ENCODE measurements at places on chromosomes 12 and 14.
A peak's percentile ranks its signal among the peaks of the same experiment; 100 is the strongest.

DNA sequence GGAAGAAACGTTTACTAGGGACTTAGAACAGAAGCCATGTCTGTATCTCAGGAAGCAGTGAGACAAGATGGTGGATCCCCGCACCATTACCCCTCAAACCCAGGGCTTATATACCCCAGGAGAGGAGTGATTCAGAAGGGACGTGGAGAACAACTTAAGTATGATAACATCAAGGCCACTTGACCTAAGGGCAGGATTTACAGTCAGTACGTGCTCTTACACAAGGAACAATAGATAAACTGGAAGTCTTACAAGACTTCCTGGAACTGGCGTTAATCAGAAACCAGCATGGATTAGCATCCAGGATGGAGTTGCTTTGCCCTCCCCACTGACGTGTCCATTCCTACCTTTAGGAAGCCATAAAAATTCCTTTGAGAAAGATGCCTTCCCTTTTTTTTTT lies 8.6 kb upstream of the ETFBKMT start:
- DNase-seq = no peak

GRCh38 chr12:70892593-70892992 lies 27.9 kb downstream of the PTPRR start:
- DNase-seq = no peak

DNA sequence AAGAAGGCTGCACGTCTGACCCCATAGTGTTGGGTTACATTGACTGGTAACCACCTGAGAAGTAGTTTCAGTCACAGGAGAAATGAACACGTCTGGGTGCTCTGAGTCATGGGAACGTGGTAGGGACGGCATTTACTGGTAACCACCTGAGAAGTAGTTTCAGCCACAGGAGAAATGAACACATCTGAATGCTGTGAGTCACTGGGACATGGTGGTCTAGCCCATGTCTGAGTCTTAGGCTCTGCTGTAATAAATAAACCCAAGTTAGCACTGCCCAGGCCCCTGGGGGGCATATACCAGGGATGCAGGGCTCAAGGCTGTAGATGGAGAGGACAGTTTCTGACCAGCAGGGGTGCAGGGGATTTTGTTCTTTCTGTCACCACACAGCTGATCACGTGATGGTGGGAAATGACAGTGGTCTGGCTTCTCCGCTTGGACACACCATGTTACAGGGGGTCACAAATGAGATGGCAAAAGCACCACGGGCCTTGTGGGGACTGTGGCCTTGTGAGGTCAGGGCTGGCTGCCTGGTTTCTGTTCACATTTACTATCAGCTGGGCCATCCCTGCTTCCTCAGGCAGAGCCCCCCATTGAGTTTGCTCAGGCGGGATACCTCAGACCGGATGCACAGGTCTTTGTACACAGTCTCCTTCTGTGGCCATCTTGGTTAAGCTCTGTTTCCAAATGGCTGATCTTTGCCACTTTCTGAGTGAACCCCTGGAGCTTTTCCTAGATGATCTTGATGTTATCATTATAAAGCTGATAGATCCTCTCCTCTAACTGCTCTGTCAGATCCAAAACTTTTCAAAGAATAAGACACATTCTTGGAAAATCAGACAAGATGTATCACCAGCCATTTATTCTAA lies 9.8 kb upstream of the C12orf42 start:
- DNase-seq = peak; percentile 79

GRCh38 chr12:26319511-26319910 lies 124.1 kb downstream of the SSPN start:
- DNase-seq = no peak

DNA sequence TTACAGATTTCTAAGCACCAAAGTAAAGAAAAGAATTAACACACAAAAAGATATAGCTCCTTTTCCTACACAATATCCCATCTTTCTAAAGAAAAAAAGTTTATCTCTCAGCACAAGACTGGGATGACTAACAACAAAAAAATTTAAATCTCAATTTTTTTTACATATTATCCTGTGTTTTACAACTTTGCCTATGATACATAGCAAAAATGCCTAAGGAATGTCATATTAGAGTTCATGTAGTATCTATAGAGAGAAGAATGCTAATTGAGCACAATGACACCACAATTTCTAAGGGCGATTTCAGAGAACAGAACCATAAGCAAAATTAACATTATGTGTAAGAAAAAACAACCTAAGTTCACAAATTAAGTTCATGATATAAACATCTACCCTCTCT lies 16.3 kb downstream of the C2CD5 start:
- DNase-seq = no peak

DNA sequence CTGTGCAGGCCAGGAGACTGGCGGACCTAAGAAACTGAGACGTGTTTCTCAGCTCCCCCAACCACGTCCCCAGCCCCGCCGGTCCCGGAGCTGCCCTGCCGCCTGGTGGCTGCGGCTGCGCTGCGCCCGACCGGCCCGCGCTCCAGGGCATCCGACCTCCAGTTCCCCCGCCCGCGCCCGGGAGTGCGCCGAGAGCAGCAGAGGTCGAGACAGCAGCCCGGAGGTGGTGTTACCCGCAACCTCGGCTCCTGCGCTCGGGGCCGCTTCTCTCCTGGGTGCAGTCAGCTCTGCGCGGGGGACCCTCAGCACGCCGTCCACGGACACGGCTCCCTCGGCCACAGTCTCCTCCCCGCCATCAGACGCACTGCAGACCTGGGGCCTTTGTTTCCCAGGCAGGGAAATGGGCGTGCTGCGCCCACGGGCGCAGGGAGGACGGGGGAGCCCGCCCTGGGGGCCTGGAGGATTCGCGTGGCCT lies 21.6 kb upstream of the GPR132 start:
- DNase-seq = peak; percentile 87

DNA sequence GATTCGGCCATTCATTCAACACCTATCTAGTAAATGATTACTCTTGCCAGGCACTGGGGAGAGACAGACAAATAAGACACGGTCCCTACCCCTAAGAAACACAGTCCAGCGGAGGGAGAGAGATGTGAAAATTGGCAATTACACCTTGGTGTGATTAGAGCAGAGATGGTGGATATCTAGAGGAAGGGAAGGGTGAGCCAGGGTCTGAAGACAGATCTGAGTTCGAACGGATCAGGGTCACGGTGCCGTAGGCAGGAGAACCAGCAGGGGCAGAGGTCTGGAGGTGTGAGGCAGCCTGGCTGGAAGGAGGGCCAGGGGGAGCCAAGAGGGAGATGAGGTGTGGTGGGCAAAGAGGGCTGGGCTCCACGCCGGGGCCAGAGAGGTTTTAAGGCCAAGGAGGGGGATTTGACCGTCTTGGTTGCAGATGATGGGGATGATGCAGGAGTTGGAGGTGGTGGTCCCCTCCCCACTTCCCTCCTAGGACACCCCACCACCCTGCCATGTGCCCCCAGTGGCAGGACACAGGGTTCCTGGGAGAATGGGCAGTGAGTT lies 27.1 kb downstream of the FAM222A start:
- DNase-seq = no peak

DNA sequence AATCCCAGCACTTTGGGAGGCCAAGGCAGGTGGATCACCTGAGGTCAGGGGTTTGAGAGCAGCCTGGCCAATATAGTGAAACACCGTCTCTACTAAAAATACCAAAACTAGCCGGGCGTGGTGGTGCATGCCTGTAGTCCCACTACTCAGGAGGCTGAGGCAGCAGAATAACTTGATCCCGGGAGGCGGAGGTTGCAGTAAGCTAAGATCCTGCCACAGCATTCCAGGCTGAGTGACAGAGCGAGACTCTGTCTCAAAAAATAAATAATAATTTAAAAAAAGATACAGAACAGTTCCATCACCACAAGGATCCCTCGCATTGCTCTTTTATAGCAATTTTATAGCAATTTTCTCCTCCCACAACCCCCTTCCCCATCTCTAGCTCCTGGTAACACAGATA lies 4.7 kb upstream of the PDE1B start:
- no peak for DNase-seq

GRCh38 chr14:91036741-91037469 lies 23.5 kb downstream of the RPS6KA5 start:
- DNase-seq = no peak

- no peak for DNase-seq
Measured at GRCh38 chr14:37746140-37746832, 150.9 kb downstream of the TTC6 start.

GRCh38 chr12:2409656-2410265 lies 357.0 kb downstream of the CACNA1C start:
- DNase-seq = no peak

GRCh38 chr14:39023939-39024871 lies 78.8 kb downstream of the SEC23A start:
- no peak for DNase-seq

- DNase-seq = peak; percentile 32
Measured at GRCh38 chr14:69152181-69152901, 578 bp downstream of the DCAF5 start.

- DNase-seq = no peak
Measured at GRCh38 chr12:124750149-124750656, 113.5 kb downstream of the SCARB1 start.

- DNase-seq = no peak
Measured at GRCh38 chr12:62805517-62805916, 129.4 kb downstream of the PPM1H start.

GRCh38 chr12:21369141-21369980 lies 3.3 kb upstream of the IAPP start:
- no peak for DNase-seq

GRCh38 chr12:32789446-32789845 lies 33.7 kb upstream of the YARS2 start:
- no peak for DNase-seq

- DNase-seq = no peak
Measured at GRCh38 chr12:48454667-48455066, 17.7 kb upstream of the ANP32D start.

GRCh38 chr12:1093166-1093751 lies 102.2 kb downstream of the ERC1 start:
- DNase-seq = peak; percentile 47

GRCh38 chr14:75879031-75879430 lies 102.8 kb downstream of the TGFB3 start:
- DNase-seq = peak; percentile 18

- DNase-seq = no peak
Measured at GRCh38 chr14:48027115-48027514, 351.7 kb upstream of the MDGA2 start.

- no peak for DNase-seq
Measured at GRCh38 chr14:55586411-55586810, 6.4 kb downstream of the KTN1 start.

DNA sequence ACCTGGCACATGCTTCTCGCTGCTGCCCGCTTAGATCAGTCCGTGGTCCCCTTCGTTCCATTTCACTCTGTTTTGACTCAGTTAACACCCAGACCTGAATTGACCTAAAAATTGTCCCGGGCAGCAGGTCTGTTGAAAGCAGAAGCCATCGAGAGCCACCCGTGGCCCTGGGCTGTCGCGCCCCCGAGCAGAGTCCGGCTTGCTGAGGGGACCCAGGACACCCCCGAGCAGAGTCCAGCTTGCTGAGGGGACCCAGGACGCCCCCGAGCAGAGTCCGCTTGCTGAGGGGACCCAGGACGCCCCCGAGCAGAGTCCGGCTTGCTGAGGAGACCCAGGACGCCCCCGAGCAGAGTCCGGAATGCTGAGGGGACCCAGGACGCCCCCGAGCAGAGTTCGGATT lies 50.2 kb upstream of the GALNT9 start:
- no peak for DNase-seq

DNA sequence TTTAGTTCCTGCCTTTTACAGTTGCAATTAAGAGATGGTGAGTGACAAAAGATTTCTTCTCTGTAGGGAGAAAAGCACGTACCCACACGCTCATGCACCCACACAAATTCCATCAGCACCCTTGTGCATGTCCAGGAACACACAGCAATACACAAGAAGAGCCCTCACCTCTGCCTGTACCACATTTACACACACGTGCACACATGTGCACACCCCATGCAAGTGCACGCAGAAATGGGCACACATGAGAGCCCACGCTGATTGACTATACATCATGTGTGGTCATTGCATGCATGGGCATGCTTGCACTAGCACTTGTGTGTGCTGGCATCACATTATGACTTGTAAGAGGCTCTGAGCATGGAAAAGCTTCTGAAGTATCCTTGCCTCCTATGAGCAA lies 70.5 kb downstream of the SERPINA3 start:
- no peak for DNase-seq

DNA sequence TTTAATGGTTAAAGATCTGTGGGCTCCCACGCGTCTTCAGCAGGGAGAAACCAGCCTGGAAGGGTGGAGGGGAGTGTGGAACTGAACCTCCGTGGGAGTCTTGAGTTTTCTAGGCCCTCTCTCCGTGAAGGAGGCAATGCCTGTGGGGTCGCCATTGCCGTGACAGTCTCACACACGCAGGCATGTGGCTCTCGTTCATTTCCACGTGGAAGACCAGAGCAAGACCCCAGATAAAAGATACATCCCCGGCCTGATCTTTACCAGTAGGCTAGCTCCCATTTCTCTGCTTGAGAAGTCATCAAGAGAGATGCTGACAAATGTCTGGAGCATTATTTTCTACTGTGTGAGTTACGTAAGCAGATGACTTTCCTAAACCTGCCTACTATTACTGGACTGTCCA lies 491.7 kb upstream of the LMO3 start:
- DNase-seq = no peak

DNA sequence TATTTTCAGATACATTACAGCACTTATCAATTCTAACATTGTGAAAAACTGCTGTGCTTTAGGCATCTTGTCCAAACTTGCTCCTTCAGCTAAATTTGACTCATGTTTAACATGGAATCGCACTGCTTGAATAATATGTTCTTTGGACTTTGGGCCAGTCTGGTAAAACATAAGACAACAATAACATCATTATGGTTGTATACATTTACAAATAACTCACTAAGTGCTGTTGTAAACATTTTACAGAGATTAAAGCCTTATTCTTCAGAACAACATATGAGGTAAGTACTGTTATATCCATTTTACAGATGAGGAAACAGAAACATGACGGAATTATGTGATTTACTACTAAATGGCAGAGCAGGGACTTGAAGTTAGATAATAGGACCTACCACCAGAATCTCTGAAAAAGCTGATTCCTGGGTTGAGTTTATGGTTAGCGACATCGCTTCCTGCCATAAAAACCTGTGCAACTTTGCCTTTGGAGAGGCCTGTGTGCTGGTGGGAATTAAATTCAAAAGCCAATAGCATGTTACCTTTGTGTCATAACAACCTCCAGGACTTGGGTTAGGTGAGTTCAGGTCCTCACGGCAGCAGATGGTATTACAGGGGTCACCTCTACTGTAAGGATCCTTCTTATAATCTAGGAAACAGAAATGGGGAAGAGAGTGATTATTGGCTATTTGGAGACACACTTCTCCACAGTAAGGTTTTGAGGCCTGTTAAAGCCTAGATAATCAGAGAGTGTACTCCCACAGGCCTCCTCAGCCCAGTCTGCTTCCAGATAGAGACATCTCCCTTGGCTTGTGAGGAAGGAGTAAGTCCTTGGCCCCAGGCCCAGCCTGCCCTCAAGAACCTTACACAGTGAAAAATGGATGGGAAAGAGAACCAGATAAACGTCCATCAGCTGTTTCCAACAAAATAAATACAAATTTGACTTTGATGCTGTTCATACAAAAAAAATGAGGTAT lies 61.8 kb downstream of the PLBD1 start:
- no peak for DNase-seq

DNA sequence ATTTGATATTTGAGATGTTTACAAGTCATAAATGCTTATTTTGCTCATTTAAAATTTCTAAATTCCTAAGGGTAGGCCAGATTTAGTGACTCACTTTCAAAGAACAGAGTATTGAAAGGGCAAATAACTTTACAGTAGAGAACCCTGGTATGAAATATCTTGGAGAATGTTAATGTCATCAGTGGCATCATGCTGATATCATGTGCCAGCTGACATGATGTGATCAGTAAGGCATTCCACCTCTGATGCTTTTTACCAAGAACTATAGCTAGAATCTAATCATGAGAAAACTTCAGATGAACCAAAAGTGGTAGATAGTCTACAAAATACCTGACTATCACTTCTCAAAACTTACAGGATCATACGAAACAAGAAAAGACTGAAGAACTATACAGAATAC lies 2.9 kb upstream of the FLRT2 start:
- no peak for DNase-seq

Measured in GM10248 (cell line).